ENCODE measurements at places on chromosomes 6 and 20.

DNA sequence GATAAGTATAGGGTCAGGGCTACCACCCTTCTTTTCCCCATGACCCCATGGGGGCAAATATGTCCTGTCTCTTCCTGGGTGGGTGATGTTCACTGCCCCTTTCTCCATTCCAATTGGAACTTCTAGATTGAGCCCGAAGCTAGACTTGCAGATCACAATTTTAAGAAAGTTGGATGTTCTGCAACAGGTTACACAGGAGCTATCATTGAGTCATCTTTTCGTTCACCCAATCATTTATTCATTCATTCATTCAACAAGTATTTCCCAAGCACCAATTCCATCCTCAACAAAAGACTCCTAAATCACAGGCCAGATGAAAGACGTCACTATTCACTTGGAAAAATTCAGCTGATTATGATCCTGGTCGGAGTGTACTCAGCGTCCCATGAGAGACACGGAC, 71.0 kb upstream of the FOXP4 start:
- DNase-seq, result no peak

- no peak for DNase-seq
Observed at GRCh38 chr6:116254297-116255056, 602 bp upstream of the TSPYL4 start.

DNA sequence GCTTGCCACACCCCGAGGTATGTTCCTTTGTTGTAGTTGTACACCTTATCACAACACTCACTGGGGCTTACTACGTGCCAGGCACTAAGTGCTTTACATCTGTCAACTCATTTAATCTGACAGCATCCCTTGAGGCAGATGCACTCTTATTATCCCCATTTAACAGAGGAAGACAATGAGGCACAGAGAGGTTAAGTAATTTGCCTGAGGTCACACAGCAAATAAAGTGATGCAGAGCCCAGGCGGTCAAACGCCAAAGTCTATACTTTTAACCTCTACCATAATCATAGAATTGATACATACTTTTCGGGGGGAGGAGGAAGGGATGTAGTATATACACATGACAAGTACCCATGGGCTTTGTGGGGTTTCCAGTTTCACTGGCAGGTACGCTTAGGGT, 37.7 kb downstream of the MDFI start:
- DNase-seq, result no peak

DNA sequence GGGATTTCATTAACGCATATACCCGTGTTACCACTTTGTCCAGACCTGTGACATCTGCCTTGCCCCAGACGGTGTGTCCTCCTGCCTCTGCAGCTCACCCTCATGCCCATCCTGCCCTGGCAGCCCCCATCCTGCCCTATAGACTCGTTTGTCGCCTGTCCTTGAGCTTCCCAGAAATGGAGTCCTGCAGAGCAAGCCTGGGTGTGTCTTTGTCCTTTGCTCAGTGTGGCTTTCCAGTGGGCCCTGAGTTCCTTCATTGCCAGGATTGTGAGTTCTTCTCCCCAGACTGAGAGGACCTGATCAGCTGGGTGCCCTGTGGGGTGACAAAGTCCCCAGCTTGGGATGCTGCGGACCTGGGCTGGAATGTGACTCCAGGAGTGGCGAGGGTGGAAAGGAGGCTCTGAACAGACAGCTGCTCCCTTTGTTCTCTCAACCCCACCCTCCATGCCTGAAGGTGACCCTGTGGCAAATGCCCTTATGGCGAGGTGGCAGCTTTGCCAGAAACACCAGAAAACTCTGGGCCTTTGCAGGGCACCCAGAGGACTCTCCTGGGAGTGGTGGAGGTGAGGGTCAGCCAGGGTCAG, 2.4 kb upstream of the CST3 start:
- DNase-seq, result no peak

DNA sequence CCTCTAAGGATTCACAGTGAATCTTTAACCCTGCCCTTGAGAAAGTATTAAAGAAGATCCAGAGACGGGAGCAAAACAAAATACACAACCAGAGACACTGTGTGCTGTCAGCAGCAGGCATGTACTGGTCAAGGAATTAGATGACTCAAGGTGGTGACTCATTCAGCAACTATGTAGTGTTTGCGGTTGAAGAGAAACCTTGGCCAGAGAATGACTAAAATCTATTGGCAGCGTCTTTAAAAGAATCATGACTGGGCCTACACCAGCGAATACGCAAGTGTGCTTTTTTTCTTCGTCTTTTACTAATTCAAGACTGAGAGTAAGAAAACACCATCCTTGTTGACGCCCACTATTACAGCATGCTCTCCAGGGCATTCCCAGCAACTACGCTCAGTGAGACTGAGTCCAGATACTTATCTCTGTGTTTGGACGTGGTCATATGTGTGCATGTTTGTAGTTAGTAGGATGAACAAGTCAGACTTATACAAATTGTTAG, 72.4 kb upstream of the BACH2 start:
- peak; percentile 90 for DNase-seq

GRCh38 chr6:63928613-63929012, 293.0 kb downstream of the PHF3 start:
- no peak for DNase-seq

- no peak for DNase-seq
Observed at GRCh38 chr6:3128356-3129108, 10.0 kb downstream of the BPHL start.

DNA sequence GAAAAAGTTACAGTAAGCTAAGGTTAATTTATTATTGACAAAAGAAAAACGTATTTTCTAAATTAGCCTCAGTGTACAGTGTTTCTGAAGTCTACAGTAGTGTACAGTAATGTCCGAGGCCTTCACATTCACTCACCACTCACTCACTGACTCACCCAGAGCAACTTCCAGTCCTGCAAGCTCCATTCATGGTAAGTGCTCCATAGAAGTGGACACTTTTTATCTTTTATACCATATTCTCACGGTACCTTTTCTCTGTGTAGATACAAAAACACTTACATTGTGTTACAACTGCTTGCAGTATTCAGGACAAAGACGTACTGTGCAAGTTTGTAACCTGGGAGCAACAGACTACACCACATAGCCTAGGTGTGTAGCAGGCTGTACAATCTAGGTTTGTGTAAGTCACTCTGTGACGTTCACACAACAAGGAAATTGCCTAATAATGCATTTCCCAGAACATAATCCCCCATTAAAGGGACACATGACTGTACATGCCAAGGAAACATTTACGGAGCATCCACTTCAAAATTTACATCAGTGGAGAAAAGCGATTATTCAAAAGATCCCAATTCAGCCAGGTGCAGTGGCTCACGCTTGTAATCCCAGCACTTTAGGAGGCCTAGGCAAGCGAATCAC, 133.4 kb downstream of the BANF2 start:
- no peak for DNase-seq

GRCh38 chr20:41365777-41366545, 657 bp downstream of the EMILIN3 start:
- DNase-seq, result no peak

Measured in activated CD4-positive, alpha-beta T cell treated with anti-CD3 and anti-CD28 coated beads, Interleukin-2, Interleukin-4, amounts not matched to agents 100 ng/mL and 50 ng/mL, durations not matched to agents 16 hours and 8 hours (primary cell).